ENCODE measurements at places on chromosomes 13 and 19.

DNA sequence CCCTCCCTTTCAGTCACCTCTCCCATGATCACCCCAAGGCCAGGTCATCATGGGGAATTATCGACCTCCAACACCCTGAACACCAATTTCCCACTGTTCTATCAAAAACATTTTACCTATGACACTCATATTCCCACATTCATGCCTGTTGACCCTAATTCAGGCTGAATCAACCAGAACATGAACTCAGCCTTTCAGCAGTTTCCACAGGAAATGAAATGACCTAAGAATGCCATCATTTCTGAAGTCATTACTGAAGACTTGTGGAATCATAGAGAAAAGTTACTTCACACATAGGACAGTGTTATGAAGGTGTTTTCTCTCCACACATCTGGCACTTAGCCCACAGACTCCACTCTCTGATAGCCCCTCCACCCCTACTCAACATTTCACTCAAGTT is 29.9 kb upstream of the FAM124A start:
- no peak for DNase-seq

- DNase-seq, result no peak
These were observed 2220.8 kb upstream of the PCDH20 start for GRCh38 chr13:63636316-63636993.

GRCh38 chr13:44363631-44364344 is 9.8 kb upstream of the SERP2 start:
- no peak for DNase-seq

DNA sequence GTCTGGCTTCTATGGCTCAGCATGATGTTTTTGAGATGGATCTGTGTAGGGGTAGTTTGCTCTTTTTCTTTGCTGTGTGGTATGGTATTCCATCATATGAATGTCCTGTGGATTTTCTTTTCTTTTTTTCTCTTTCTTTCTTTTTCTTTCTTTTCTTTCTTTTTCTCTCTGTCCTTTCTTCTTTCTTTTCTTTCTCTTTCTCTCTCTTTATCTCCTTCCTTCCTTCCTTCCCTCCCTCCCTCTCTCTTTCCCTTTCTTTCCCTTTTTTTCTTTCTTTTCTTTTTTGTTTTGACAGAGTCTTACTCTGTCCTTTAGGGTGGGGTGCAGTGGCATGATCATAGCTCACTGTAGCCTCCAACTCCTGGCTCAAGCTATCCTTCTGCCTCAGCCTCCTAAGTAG is 9.0 kb upstream of the HNRNPUL1 start:
- DNase-seq, result no peak

DNA sequence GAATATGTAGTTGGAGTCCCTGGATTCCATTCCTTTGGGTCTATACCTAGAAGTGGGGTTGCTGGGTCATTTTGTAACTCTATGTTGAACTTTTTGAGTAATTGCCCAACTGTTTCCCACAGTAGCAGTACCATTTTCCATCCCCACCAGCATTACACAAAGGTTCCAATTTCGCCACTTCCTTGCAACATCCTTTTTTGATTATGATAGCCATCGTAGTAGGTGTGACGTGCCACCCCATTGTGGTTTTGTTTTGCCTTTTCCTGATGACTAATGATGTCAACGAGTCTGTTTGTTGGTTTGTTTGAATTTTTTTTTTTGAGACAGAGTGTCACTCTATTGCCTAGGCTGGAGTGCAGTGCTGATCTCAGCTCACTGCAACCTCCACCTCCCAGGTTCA is 3.3 kb upstream of the PEX11G start:
- DNase-seq, result no peak

GRCh38 chr13:60260440-60260839 is 96.7 kb upstream of the DIAPH3 start:
- no peak for DNase-seq

DNA sequence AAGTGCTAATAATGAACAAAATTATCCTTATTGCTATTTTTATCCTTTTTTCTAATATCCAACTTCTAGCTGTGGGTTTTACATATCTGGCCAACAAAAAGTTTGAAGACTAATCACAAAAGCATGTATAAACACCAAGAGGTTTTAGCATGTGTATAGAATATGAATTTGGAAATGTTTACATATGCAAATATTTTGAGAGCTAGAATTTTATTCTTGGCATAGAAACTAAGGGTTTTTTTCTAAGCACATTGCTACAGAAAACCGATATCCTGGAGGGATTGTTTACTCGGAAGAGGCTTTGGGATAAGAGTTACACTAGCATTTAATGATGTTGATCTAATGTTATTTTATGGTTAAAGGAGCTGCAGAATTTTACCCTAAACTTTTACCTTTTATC is 392.1 kb downstream of the EFNB2 start:
- DNase-seq, result no peak

DNA sequence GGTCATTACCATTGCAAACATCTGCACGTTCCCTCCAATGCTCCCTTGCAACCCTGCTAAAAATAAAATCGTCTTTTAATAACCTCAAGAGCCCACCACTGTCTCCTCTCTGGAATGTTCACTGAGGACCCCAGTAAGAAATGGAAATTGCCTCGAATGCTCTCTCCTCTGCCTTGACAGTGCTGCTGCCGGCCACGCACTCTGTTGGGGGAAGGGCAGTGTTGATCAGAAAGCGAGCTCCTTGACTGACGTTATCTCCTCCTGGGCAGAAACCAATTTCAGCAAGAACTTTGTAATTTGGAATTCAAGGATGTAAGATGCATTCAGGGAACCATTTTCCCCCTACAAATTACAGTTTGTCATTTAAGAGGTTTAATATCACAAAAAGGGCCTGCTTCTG is 718.5 kb downstream of the UQCRFS1 start:
- no peak for DNase-seq

GRCh38 chr19:16202320-16203255 is 4.9 kb downstream of the AP1M1 start:
- no peak for DNase-seq

DNA sequence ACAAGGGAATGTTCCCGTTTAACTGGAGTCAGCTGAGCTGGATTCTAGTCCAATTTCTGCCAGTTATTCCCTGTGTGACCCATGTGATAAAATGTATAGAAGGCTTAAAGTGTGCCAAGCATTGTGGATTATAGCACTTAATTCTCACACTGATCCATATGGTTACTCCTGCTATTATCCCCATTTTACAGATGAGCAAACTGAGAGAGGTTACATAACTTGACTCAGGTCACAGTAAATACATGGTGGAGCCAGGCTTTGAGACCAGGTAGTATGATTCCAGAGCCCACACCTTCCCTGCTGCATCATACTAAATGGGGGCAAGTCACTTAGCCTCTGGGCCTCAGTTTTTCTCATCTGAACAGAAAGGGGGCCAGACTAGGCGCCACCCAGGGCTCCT is 2.0 kb upstream of the DHRS12 start:
- DNase-seq, result no peak

DNA sequence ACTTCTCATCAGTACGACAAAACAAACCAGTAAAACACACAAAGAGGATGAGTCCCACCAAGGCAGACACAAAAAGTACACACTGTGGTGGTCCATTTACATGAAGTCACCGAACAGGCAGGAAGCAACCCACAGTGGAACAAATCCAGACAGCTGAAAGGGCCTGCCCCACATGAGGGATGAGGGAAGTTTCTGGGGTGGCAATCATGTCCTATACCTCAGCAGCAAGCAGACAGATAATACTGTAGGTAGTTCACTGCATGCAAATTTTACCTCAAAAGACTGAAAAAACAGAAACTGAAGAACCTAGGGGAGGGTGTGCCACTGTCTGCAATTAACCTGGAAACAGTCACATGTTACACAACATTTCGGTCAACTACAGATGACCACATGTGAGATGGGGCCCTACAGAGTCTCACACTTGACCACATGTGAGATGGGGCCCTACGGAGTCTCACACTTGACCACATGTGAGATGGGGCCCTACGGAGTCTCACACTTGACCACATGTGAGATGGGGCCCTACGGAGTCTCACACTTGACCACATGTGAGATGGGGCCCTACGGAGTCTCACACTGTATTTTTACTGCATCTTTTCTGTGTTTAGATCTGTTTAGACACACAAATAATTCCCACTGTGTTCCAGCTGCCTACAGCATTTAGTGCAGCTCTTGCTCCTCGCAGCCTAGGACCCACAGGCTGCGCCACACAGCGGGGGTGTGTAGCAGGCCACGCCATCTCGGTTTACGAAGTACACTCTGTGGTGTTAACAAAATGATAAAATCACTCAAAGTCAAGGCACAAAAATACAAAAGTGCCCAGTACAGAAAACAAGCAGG is 22.2 kb downstream of the PCID2 start:
- DNase-seq, result no peak

- DNase-seq, result no peak
These were observed 1585.4 kb downstream of the EFNB2 start for GRCh38 chr13:104949840-104950740.

- DNase-seq, result no peak
These were observed 230.9 kb downstream of the TEX29 start for GRCh38 chr13:111551204-111551820.

GRCh38 chr13:25739376-25739775 is 312.4 kb downstream of the SHISA2 start:
- DNase-seq, result no peak

- DNase-seq, result no peak
These were observed 1.6 kb downstream of the R3HDM4 start for GRCh38 chr19:911197-912033.

GRCh38 chr19:32674153-32674930 is 638 bp downstream of the ANKRD27 start:
- no peak for DNase-seq

- DNase-seq, result no peak
These were observed 117.3 kb downstream of the ITGBL1 start for GRCh38 chr13:101569807-101570206.

DNA sequence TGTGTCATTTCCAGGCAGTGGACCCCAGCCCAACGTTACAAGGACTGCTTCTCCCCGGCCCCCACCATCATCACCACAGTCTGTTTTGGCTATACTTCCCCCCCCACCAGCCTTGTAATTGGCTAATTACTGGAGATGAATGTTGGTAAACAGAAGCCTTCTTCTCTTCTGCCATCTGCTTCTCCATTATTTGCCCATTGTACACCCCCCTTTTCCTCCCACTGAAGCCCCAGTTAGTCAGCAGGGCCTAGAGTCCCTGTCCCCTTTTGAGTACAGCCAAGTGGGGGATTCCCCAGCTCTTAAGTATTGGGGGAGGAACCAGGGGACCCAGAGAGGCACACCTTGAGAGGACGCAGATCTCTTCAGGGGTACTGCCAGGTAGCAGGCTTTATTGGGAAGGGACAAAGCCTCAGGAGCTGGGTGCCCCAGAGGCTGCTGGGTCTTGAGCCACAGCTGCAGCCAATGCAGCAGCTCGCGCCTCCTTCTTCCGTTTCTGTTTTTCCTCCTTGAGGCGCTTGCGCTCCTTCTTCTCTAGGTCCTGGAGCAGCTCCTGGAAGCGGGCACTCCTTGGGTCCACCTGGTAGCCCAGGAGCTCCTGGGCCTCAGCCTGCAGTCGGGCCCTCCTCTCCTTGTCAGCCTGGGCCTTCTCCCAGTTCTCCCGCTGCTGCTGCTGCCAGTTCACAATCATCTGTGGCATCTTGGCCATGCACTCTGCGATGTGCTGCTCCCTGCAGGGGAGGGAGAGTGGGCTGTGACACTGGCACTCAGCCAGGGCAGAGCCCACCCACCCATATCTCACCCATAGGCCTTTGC is 3.0 kb downstream of the GADD45GIP1 start:
- DNase-seq, result no peak

DNA sequence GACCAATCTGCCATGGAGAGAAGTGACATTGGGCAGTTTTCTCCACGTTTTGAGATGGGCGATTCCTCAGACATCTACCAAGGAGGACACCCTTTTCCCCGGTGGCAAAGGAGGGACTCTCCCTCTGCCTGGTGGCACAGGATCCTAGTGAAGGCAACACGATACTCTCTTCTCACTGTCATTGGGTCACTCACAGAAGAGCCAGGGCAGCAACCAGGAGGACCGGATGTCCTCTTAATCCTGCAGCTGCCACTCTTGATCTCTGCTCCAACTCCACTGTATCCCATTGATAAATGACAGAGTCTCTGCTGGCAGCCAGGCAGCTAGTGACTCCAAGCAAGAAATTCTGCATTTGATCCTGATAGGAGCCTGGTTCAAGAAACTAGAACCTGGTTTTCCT is 42.2 kb downstream of the COL4A2 start:
- DNase-seq, result no peak

- DNase-seq, result no peak
These were observed 6.3 kb downstream of the C19orf12 start for GRCh38 chr19:29708554-29709439.

DNA sequence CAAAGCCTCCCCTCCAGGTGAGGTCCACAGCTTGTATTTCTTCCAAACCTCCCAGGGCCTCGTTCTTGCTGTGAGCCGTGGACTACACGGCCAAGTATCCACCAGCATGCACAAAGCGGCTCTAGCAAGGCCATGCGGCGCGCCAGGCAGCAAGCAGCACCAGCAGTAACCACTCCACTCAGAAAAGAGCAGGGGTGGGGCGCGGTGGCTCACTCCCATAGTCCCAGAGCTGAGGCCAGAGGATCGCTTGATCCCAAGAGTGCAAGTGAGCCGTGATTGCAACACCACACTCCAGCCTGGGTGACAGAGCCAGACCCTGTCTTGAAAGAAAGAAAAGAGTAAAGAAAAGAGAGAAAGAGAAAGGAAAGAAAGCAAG is 4.7 kb downstream of the CCDC8 start:
- DNase-seq, result no peak

DNA sequence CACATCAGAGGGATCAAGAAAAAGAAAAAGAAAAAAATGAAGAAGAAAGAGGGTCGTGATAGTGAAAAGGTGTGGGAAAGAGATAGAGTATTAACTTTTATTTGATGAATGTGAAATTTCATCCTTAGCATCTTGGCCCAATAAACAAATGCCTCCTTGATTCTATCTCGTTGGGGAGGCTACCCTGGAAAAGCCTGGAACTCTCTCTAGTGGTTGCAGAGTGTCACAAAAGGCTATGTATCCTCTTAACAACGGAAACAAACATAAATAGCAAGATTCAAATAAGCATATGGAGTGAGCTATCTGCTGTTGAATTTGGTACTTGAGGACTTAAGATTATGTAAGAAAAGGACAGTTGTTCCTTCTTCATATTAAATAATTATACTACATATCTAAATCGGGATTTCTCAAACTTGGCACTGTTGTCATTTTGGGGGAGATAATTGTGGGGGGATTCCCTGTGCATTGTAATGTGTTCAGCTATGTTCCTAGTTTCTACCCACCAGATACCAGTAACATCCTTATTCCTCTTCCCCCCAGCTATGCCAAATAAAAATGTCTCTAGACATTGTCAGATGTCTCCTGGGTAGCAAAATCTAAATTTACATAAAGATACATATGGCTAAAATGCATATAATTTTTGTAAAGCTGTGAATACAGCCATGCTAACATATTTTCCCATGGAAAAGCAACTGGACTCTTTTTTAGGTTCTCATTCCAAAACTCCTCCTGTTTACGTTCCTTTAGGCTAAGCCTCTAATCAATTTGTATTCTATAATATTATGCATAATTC is 557.2 kb downstream of the DCT start:
- DNase-seq, result no peak

- DNase-seq, result no peak
These were observed 8.8 kb downstream of the SPPL2B start for GRCh38 chr19:2337329-2337707.
